ENCODE measurements at places on chromosomes 2 and 18.

GRCh38 chr2:20327370-20327769 is 23.3 kb downstream of the PUM2 start:
- DNase-seq, result no peak

GRCh38 chr2:215983581-215984351 is 29.6 kb downstream of the MREG start:
- no peak for DNase-seq

DNA sequence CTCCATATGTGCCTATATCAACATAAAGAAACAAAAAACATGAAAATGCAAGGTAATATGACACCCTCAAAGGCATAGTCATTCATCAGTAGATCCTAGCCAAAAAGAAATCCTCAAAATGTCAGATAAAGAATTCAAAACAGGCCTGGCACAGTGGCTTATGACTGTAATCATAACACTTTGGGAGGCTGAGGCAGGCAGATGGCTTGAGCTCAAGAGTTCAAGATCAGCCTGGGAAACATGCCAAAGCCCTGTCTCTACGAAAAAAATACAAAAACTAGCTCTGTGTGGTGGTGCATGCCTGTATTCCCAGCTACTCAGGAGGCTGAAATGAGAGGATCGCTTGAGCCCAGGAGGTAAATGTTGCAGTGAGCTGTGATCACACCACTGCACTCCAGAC is 284.6 kb upstream of the KLHL29 start:
- DNase-seq, result no peak

- no peak for DNase-seq
Observed at GRCh38 chr18:6441200-6441599, 26.5 kb upstream of the L3MBTL4 start.

DNA sequence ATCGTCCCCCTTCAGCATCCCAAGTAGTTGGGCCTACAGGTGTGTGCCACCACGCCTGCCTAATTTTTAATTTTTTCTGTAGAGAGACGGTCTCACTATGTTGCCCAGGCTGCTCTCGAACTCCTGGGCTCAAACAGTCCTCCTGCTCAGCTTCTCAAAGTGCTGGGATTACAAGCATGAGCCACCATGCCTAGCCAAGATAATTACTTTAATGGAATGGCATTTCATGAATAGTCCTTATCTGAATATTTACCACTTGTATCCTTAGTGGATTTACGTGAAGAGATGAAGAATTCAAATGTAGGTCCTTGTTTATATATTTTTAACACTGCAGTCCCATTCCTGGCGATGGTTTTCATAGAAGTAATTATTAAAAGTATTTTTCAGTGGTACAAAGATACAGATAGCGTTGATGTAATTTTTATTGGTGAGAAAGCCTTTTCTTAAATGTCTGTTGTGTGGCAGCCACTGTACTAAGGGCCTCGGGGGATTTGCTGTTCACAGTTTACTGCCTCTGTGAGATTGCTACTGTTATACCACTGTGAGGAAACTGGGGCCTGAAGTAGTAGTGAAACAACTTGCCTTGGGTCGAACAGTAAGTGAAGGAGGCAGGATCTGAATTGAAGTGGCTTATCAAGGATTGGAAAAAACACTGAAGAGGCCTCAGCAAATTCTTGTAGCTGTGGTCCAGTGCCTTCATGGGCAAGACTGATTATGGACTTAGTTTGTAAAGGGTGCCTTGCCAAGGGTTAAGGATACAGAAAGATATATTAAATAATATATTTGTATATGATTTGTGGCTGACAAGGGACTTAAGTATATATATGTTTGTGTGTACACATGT is 151.2 kb downstream of the PRPF40A start:
- DNase-seq, result no peak

GRCh38 chr2:134934641-134935040 is 16.0 kb downstream of the CCNT2 start:
- no peak for DNase-seq

- DNase-seq, result no peak
Observed at GRCh38 chr18:59502274-59503175, 143.5 kb upstream of the LMAN1 start.
